ENCODE measurements at places on chromosomes 1 and 21.

- DNase-seq, result no peak
Measured at GRCh38 chr21:21226472-21226871, 228.3 kb downstream of the NCAM2 start.

DNA sequence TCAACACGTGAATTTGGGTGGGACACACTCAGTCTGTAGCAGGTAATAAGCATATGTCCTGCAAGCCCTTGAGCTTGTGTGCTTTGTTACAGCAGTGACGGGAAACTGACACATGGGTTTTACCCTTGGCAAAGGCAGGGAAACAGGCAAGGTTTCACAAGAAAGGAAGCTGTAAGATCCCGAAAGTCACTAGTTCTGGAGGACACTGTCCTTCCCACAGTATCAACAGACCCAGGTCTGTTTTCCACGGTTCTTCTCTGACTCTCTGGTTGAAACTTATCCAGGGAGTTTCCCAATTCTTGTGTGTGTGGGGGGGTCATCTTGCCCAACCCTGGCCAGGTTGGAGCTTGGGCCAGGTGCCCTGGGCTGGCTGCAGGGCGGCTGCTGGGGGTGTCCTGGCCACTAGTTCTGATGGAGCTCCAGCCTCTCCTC is 29.3 kb upstream of the ZBTB21 start:
- DNase-seq, result no peak

GRCh38 chr1:27598295-27598687 is 5.7 kb downstream of the AHDC1 start:
- no peak for DNase-seq

DNA sequence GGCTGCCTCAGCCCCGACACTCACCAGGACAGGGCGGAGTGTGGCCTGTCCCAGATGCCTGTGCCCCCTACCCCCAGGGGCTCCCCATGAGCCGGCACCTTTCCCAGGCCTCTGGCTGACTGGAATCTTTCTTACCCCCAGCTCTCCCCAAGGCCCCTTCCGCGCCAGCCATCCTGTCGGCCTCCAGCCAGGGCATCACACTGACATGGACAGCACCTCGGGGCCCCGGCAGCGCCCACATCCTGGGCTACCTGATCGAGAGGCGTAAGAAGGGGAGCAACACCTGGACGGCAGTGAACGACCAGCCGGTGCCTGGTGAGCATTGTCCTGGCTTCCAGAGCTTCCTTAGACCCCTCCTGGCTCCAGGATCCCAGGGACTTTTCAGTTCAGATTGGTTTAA is 26.5 kb downstream of the IGFN1 start:
- no peak for DNase-seq

DNA sequence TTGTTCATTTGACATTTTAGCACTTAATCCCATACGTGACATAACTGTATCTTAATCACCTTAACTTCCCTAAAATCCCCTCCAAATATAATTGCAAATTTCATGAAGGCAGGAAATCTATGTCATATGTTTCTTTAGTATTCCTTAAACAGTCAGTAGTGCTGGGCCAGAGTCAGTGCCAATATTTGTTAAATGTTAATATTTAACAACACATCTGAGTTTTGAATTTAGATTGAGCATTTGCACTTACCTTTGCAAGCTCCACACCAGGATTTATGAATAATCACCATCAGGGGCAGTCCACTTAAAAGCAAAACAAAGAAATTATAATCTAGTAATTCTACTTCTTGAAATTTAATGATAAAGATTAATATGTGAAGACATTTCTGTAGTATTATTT is 5.3 kb downstream of the KTI12 start:
- no peak for DNase-seq

- DNase-seq, result no peak
Measured at GRCh38 chr1:25096307-25097150, 135.8 kb downstream of the SYF2 start.

- no peak for DNase-seq
Measured at GRCh38 chr1:28139025-28139712, 37.3 kb downstream of the PTAFR start.

DNA sequence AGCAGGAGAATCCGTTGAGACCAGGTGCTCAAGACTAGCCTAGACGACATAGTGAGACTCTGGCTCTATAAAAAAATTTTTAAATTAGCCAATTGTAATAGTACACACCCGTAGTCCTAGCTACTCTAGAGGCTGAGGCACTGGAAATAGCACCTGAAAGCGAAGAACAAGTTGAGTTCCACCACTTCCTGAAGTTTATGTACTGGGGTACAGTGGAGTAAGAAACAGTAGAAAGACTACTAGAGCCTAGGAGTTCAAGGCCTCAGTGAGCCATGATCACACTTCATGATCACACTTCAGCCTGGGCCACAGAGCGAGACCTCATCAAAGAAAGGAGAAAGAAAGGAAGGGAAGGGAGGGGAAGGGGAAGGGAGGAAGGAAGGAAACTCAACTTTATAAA is 19.8 kb downstream of the RSBN1 start:
- no peak for DNase-seq

- no peak for DNase-seq
Measured at GRCh38 chr1:31501505-31501904, 74.8 kb upstream of the TINAGL1 start.

DNA sequence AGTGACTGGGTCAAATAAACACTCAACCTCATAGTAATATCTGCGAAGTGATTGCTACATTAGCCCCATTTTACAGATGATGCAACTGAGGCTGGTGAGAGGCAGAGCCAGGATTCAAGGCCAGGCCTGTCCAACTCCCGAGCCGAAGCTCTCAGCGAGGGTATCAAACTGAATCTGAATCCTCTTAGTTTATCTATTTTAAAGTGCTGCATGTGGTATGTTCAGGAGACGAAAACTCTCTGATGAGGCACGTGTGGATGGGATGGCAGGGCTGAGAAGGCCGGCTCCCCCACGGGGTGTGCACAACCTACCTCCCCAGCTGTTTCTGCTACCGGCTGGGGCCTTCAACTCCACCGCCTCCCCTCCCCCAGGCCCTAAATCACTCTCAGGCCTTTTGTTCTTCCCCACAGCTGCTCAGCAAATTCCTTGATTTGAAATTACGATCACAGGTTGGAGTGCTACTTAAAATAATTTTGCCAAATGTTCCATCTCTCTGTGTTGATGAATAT is 171.8 kb downstream of the TOMM20 start:
- no peak for DNase-seq

GRCh38 chr1:76542359-76542758 is 324.9 kb upstream of the ST6GALNAC5 start:
- no peak for DNase-seq

GRCh38 chr1:80436851-80437250 is 1363.9 kb upstream of the ADGRL2 start:
- DNase-seq, result no peak

DNA sequence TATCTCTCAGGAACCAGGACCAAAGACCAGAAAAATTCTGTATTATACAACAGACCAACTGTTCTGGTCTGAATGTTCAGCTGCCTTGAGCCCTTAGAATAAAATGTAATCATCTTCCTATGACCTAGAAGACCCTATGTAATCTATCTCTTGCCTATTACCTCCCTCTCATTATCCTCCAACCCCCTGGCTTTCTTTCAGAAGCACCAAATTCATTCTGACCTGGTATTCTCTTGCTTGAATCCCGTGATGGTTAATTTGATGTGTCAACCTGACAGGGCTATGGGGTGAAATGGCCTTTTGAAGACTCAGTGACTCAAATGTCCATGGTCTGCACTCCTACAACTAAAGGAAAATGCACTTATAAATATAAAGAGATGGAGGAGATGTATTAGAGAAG is 21.8 kb upstream of the FBXO28 start:
- no peak for DNase-seq

DNA sequence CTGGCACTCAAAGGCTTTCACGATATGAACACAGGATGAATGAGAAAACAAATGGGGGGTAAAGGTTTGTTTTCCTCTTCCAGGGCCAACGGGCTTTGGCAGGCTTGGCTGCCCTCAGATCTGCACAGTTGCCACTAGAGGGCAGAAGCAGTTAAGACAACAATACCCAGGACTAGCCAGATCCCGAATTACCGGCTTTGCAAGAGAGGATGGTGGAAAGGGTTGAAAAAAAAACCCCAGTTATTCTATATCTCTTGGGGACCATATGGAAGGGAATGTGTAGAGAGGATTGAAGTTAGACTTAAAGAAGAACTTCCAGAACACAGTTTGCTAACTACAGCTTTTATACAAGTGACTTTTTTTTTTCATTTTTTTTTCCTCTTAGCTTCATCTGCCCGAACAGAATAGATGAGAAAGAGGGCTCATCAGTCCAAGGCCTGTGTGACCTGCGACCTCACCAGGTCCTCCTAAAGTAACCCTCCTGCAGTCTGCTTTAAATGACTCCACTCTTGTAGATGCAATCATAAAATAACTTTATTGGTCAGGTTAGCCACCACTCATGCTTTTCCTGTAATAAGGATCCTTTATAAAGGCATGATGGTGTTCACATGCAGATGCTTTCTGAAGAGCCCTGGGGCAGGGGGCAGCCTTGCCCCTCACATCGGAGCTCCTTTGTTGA is 10.7 kb downstream of the FMOD start:
- peak; percentile 60 for DNase-seq

DNA sequence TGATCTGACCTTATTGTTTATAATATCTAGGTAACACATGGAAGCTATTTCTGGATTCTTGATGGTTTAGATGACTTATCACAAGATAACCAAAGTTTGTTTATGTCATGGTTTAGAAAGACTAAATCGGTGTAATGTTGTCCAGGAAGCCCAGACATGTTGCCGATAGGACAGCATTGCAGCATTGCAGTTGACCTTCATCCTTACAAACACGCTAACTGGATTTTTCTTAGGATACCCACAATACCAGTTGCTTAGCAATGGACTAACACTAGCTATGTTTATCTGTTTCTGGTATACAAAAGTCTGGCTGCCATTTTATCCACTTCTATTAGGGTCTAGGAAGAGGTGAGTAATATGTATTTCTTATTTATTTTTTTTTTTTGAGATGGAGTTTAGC is 11.7 kb upstream of the DPH5 start:
- DNase-seq, result no peak

GRCh38 chr1:216119600-216119999 is 303.6 kb downstream of the USH2A start:
- DNase-seq, result no peak

GRCh38 chr1:113388621-113389358 is 1.5 kb upstream of the MAGI3 start:
- no peak for DNase-seq

DNA sequence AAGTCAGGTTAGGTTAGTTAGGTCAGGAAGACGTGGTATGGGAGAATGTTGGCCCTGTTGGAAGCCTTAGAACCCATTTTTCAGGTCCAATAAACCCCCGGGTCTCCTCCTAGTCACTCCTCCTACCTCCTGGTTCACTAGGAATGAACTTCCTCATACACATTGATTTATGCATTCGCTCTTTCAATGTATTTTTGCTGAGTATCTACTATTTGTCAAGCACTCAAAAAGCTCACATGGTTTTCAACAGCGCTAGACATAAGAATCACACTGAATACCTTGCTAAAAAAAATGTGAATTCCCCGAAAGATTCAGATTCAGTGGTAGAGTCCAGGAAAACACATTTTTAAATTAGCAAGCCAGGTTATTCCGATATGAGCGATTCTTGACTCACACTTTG is 85.8 kb upstream of the LRRN2 start:
- no peak for DNase-seq

GRCh38 chr1:200888349-200888838 is 6.3 kb upstream of the INAVA start:
- DNase-seq, result no peak

GRCh38 chr1:172905452-172905851 is 145.3 kb downstream of the TNFSF18 start:
- no peak for DNase-seq

DNA sequence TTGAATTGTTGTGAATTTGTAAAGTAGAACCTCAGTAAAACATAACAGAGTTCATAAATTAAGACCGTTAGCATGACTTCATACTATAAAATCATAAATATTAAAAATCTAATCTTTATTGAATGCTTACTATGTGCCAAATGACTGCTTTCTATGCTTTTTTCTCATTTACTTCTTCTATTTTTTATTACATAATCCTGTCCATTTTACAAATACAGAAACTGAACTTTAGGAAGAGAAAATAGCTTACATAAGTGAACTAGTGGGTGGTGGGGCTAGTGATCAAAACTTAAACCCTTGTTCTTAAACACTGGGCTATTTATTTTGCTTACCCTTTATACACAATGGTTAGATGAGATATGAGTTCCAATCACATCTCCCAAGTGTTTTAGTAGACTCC is 122.3 kb downstream of the ZC3H11B start:
- no peak for DNase-seq

DNA sequence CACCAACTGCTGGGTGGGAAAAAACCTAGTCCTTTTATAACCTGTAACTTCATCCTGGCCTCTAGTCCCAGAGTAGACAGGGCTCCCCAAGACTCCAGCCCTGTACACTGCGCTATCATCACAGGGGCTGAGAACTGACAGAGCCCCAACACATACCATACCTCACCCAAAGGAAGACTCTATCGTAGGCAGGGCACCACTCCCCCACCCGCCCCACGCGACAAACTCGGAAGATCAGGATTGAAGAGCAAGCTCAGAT is 15.8 kb downstream of the INPP5B start:
- no peak for DNase-seq

DNA sequence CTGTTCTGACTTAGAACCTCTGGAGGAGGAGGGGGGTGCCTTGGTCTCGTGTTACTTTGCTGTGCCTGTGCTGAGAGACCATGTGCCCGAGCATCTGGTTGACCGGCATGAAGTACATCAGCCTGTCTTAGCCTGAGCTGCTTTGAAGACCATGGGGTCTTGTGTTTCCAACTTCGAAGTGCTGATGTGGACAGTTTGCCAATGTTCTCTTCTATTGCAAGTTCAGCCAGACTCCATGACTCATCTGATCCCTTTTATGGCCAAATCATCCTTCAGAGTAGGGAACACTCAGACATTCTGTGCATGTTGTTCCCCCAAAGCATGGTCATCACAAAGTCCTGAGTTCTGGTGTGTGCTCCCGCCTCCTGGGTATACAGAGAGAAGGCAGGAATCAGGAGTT is 6.0 kb upstream of the PLA2G2C start:
- no peak for DNase-seq

GRCh38 chr1:228494044-228494353 is 6.8 kb downstream of the RNF187 start:
- DNase-seq, result no peak

GRCh38 chr1:201584471-201585092 is 45.7 kb downstream of the NAV1 start:
- no peak for DNase-seq

GRCh38 chr1:86436041-86436440 is 12.1 kb downstream of the CLCA2 start:
- DNase-seq, result no peak

GRCh38 chr1:212104586-212105325 is 69.2 kb downstream of the DTL start:
- DNase-seq, result no peak

GRCh38 chr1:8962812-8963530 is 17.3 kb downstream of the CA6 start:
- DNase-seq, result peak; percentile 18

DNA sequence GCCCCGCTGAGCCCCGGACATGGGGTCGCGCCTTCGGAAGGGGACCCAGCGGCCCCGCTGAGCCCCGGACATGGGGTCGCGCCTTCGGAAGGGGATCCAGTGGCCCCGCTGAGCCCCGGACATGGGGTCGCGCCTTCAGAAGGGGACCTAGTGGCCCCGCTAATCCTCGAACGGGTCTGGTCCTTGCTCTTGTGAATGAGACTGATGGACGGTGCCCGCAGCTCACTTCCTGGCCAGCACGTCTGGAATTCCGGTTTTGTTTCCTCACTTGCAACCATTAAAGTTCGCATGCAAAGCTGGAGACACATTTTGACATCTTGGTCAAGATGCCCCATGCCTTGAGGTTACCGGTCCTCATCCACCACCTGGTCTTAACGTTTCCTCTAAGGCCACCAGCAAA is 5.6 kb downstream of the WRAP73 start:
- no peak for DNase-seq
